ENCODE measurements at places on chromosomes 11 and 22. TPM values are rescaled to one million over a fixed set of nuclear protein-coding genes. Genes with fewer than 3 reads are reported as not detected.

Gene FGF4
- total RNA-seq: not detected

Gene GGT5
- not detected for total RNA-seq

Gene CD3G
- 196 TPM for total RNA-seq

Gene ISX
- not detected for total RNA-seq

Gene MYBPC3
- total RNA-seq: not detected

Gene OPCML
- total RNA-seq: not detected

GRCh38 chr11:75105462-75105925 lies 8.8 kb upstream of the OR2AT4 start:
- no peak for DNase-seq
- peaks cover 4% of the 10 kb centered on the region for H3K27me3 ChIP-seq
- no peak overlapping the region for H3K27ac ChIP-seq
- no peak overlapping the region for H3K4me3 ChIP-seq
- no peaks in the 10 kb centered on the region for H3K4me1 ChIP-seq

GRCh38 chr11:79390477-79390876 lies 50.4 kb downstream of the TENM4 start:
- no peak overlapping the region for H3K4me3 ChIP-seq
- H3K27ac ChIP-seq: no peak overlapping the region
- no peaks in the 10 kb centered on the region for H3K4me1 ChIP-seq

- no peaks in the 10 kb centered on the region for H3K27me3 ChIP-seq
- no peak overlapping the region for H3K27ac ChIP-seq
- H3K4me3 ChIP-seq: no peak overlapping the region
Measured at GRCh38 chr11:2567026-2567671, 122.3 kb downstream of the KCNQ1 start.

All from CD4-positive, CD25-positive, alpha-beta regulatory T cell (primary cell).